Occipital lobe (tissue), 3 donors: ENCODE measurements at places on chromosomes 1 and 21.

- no peak for DNase-seq
Measured at GRCh38 chr21:38329162-38329561, 72.4 kb downstream of the KCNJ15 start.

DNA sequence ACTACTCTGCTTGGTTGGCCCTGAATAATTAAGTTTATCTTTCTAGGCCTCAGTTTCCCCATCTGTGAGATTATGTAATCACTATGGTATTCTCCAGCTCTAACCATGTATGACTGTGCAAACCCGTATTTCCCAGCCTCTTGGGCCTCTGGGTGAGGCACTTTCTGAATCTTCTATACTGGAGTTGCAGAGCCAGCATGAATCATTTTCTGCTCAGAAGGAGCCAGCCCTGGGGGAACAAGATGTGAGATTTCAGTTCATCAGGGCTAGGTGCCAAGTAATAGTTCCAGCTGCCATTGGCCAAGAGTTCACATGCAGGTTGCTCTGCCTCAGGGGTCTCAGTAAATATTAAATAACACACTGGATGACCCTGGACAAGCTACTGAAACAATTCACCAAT is 47.7 kb upstream of the USP24 start:
- DNase-seq, result no peak

DNA sequence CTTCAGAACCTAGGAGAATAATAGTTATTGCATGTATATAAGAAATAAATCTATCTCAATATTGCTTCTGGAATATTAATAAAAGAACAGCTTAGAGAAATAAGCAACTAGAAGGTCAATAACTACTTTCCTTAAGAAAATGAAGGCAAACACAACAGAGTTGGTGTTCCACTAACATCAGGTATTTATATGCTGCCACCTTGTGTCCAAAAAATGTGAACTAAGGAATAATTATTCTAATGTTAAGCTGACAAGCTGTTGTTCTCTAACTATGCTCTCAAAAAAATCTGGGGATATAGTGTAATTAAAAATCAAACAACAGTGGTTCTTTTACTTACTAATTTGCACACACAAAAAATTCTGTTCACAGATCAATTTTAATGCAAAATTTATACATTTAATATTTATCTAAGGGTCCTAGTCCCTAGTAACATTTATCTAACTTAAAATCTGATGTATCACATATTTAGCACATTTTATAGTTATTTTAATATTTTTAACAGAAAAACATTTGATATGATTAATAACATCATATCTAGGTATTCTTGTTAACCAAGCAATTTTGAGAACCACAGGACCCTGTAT is 39.6 kb downstream of the UCHL5 start:
- DNase-seq, result no peak

- no peak for DNase-seq
Measured at GRCh38 chr1:205084360-205084759, at the start of gene TMEM81. Gene TMEM81, minus strand, starts transcription at chr1:205084460. Its CDS starts 140 bp downstream, at chr1:205084320.

DNA sequence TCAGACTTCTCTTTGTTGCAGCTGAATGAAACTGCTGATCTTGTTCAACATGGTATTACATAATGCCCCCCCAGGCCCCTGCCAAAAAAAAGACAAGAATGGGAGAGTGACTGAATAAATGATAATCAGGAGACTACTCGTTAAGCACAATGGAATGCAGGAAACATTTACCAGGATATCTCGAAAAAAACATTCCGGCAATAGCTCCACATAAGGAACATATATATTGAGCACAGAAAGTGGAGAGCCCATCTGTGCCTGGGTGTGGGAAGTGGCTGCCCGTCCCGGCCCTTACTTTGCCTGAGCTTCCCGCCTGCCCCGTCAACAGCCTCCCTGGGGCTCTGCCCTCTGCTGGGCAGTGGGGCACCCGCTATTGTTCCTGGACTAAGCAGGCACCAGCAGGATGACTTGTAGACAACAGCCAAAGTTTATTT is 13.3 kb downstream of the TRIM11 start:
- DNase-seq, result no peak

DNA sequence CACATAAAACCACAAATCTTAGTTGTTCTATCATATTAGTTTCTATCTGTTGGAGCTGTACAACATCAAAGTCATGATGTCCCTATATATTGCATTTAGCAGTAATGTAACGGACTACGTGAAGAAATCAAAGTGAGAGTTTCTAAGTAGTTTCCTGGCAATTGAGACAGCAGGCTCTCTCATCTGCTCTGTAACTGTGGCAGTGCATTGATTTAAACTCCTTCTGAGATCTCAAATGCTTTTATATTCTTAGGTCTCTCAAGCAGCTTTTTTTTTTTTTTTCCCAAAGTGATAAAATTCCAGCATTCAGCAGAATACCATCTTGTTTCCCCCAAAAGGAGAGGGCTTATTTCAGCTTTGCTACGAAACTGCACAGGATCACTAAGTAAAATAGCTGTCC is 480.1 kb downstream of the PTBP2 start:
- DNase-seq, result no peak

GRCh38 chr1:14011132-14011531 is 311.1 kb downstream of the PRDM2 start:
- DNase-seq, result no peak

DNA sequence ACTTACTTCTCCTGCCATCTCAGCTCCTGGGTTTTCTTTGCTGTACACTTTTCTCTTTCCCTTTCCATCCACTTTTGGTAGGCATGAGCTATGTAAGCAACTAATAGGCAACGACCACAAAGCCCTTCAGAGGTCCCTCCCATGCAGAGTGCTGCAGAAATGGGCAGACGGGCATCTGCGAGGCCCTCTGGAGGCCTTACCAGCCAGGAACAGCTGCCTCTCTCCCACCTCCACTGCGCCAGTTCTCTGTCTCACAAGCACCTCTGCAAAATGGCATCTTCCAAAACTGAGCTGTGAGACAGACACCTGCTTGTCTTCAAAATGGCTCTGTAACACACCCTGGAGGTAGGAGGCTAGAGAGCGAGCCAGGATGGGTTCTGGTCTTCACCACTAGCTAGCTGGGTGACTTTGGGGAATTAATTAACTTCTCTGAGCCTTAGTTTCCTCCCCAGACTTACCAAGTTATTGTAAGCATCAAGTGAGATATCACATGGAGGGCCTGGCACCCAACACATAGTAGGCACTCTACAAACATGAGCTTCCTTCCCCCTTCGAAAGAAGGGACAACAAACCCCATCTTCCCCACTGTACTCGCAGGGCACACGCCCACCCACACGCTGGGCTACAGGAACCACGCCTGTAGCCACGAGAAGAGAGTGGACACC is 62.0 kb downstream of the BCAR3 start:
- no peak for DNase-seq

- DNase-seq, result no peak
Measured at GRCh38 chr1:6948861-6949260, 163.6 kb downstream of the CAMTA1 start.

DNA sequence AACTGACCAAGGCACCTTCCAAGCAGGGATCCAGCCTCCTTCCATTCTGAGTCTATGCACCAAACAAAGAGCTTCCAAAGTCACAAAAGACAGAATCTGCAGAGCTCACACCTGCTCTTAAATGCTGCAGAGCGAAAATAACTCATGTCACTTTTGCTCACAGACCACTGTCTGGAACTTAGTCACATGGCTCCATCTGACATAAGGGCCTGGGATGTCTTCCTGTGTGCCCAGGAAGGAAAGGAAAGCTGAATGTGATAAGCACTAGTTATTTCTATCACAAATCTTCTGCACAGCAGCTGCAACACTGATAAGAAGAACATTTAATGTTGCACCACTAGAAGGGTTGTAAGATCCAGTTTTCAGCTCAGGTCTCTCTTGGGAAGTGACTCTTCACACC is 39.5 kb upstream of the SGIP1 start:
- DNase-seq, result no peak

DNA sequence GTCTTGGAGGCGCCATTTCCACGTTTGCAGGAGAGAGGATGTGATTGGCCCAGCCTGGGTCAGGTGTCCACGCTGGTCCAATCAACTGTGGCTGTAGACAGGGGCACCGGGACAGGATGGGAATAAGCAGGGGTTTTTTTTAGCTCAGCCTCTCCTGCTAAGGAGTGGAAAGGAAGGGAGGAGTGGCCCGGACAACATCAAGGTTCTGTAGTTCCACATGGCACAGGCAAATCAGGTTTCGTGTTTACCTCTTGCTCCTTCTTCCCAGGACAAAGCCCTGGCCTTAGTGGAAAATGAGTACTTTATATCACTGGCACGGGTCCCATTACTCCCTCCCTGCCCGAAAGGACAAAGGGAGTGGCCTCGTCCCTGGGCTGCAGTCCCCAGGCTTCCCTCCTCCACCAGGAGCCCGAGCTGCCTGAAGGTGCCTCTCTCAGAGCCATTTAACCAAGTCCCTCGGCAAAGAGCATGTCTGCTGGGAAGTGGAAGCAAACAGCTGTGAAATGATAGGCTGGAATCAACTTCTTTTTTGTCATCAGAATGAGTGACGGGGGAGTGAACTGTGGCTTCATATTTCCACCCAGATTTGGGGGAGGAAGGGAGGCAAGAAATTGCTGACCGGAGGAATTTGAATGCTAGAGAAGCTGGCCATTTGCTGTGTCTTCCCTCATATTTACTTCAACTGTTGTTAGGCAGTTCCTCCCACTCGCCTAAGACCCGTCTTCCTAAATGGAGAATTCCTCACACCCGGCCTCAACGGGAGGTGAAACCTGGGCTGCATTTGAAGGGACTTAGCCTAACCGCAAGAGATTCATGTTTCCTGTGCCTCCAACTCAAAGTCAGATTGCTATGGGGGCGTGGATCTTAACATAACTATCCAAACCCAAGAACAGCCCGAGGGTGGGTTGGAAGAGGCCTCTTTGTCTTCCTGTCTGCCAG is 84.9 kb upstream of the SLC44A3 start:
- no peak for DNase-seq

- DNase-seq, result no peak
Measured at GRCh38 chr1:178958491-178958890, 67.2 kb upstream of the FAM20B start.

DNA sequence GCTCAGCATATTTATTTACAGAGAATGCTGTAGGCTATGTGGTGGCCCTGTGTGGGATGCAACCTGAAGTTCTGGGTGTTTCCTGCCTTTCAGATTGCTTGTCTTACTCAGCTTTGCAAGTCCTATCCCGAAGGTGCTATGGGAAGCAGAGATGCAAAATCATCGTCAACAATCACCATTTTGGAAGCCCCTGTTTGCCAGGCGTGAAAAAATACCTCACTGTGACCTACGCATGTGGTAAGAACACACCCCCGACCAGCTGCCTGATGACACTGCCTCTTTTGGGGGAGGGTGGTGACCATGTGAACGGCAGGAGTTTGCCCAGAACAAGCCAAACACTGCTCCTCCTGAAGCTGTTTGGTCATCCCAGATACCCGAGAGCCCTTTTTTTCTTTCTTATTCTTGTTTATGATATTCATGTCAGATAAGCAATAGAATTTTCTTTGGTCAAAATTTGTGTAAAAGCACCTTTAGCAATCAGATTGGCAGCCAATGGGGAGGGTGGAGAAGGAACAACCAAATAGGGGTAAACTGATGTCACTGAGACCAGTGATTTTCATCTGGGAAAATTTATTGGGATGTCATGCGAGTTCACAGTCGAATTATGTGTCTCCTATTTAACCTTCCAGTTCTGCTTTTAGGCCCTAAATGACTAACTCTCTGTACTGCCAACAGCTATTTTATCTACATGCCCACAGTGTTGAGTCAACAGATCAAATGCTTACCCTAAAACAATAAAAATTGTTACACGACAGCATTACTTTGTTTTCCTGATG is 82.6 kb downstream of the EVA1C start:
- no peak for DNase-seq

DNA sequence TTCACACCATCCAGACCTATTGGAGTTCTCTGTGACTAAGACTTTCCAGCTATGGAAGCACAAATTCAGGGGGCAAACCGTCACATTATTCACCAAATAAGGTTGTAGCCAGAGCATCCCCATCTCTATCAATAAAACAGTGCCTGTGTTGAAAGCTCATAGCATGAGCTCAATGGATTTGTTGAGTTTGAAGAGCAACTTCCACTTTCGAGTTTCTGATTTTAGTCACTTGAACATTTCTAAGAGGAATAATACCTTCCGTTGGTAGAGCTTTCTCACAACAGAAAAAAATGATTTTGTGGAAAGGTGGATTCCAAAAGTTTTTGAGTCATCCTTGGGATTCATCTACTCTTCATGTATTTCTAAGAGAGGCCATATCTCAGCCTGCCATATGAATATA is 13.0 kb upstream of the ELAVL4 start:
- DNase-seq, result no peak

GRCh38 chr1:146019231-146020057 is 2.1 kb downstream of the HJV start:
- DNase-seq, result no peak

GRCh38 chr1:181630398-181630797 is 147.1 kb downstream of the CACNA1E start:
- no peak for DNase-seq

DNA sequence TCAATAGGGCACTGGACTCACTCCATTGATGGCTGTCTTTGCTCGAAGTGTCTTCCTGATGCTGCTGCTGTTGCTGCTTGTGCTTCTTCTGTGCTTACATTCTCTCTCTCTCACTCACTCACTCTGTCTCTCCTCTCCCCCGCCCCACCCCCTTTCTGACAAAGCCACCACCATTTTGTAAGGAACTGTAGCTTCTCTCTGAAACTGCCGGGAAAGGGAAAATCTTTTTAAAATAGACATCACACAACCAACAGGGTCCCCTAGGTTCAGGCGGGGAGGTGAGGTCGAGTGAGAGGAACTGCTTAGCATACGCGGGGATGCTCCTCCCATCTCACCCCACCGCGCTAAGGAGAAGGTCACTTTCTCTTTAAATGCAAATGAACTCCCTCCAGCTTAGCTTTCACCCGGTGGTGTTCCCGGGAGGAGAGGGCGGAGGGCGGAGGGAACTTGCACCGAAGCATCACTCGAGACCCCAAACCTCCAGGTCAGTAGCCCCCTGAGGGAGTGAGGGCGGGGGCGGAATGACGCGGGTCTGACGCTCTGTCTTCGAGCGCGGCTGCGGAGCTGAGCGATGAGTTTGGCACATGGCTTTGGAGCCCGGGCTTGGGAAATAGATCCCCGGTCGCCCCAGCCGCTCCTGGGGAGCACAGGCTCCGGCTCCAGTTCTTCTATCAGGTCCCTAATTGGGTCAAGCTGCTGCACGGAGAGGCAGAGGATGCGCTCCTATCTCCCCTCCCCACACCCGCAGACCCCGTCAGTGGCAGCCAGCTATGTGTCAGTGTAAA is at the start of gene CCDC28B:
TSS of gene CCDC28B (plus strand) at position 370 of the 785 bp plus-strand sequence. CDS start 1,341 bp downstream, outside the sequence.
- DNase-seq, result peak; percentile 62

- no peak for DNase-seq
Measured at GRCh38 chr1:65717815-65718454, 74.8 kb upstream of the PDE4B start.

- no peak for DNase-seq
Measured at GRCh38 chr21:42107177-42107880, 36.2 kb downstream of the UMODL1 start.

GRCh38 chr1:97827887-97828286 is 92.9 kb downstream of the DPYD start:
- no peak for DNase-seq

- no peak for DNase-seq
Measured at GRCh38 chr1:109850827-109851226, 59.8 kb upstream of the CSF1 start.

DNA sequence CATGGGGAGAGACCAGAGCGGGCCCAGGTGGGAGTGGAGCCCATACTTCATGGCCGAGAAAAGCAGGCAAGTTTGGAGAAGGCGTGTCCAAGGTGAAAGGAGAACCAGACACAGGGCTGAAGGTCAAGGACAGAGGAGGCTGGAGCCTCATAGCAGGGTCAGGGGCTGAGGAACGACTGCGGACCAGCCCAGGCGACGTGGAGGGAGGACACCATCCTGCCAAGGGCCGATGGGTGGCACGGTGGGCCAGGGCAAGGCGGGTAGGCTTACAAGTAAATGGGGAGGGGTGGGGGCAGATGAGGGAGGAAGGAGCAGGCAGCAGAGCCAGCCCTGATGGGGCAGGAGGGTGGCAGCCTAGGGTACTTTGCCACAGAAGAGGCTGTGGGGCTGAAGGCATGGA is 18.2 kb upstream of the GPR153 start:
- DNase-seq, result no peak
